ENCODE measurements at places on chromosomes 12 and 14.

DNA sequence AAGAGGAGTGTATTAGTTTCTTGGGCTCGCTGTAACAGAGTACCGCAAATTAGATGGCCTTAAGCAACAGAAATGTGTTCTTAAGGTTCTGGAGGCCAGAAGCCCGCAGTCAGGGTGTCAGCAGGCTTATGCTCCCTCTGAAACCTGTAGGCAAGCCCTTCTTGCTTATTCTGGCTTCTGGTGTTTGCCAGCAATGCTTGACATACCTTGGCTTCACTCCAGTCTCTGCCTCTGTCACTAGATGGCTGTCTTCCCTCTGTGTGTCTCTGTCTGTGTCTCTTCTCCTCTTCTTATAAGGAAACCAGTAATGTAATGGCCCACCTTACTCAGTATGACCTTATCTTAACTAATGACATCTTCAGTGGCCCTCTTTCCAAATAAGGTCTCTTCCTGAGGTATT lies 85.1 kb downstream of the DERA start:
- no peak for DNase-seq

- no peak for DNase-seq
Observed at GRCh38 chr12:112191840-112192321, 66.5 kb downstream of the TRAFD1 start.

DNA sequence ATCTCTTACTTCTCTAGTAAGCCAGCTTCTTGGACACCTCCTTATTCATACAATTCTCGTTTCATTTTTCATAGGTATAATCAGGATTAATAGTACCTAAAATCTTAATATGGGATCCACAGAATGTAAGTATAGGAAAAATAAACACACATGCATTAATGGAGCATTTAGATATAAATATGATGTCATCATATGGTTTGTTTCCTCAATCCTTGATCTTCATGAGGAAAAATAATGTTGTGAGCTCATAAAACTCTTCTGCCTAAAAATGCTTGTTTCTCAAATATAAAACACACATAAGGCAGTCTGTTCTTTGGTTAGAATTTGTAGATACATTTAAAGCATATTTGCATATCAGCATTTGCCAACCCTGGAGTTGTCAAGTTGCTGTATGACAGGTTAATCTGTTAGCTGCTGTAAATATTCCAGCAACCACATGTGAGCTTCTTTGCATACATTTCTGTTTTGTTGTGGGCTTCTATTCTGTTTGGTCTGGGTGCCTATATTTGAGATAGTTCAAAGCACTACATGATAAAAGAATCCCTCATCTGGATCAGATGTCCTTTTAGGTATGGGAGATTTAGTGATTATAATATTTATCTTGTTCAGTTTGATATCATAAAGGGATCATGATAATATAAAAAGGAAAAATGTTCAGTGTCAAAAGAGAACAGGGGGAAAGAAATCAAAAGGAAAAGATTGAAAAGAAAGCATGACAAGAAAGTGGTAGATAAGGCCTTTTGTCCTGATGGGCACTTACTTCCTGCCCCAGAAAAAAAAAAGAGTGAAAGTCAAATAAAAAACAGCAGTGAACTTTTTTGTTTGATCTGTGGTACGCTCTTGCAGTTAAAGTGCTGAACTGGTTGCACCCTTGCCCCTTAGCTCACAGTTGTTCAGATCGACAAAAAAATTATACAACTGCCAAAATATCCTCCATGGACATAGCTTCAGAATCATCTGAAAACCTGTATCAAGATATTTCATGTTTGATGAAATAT lies 68.6 kb downstream of the ACSS3 start:
- no peak for DNase-seq

DNA sequence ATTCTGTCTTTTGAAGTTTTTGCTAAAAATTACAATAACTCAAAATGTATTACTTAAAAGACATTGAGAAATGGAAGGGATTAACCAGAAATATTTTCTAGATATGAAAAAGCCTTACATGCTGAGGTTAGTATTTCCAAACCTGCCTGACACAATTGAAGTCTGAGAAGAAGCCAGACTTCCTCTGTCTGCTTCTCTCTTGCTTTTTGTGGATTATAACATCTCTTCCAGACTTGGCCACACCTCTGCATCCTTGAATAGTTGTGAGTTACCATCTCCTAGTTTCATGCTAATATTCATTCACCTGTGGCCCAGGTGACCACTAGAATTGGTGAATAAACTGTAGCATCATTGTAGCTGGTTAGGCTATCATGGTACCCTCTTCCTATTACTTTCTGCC lies 497.6 kb downstream of the SLC16A7 start:
- DNase-seq, result no peak

DNA sequence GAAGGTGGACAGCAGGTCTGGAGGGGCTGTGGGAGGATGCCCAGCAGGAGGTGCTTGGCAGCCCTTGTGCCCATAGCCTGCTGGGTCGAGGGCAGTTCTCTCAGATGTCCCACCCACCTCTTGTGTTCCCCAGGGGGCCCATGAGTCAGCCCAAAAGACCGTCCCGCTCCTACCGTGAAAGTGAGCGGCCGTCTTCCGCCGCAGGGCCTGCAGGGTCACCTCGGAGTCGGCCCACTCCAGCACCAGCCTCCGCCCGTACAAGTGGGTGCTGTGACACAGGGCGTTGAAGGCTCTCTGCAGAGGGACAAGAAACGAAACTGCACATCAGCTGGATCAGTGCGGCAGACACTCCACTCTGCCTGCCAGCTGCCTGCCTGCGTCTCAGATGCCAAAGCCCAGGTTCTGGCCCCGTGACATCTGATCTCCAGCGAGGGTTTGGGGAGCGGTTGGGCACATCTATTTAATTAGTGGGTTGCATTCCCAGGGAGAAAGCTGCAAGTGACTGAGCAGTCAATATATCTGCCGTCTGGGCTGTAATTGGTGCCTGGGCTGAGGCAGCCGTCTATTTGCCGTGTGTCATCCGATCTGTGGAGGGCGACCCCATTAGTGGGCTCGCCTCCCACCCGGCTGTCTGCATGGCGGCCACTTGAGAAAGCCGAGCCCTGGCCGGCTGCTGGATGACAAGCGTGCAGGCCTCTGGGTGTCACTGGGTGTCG lies 121.5 kb downstream of the RBM19 start:
- no peak for DNase-seq

Measured in GM13976 (cell line).